ENCODE measurements at places on chromosomes 11 and 22.

DNA sequence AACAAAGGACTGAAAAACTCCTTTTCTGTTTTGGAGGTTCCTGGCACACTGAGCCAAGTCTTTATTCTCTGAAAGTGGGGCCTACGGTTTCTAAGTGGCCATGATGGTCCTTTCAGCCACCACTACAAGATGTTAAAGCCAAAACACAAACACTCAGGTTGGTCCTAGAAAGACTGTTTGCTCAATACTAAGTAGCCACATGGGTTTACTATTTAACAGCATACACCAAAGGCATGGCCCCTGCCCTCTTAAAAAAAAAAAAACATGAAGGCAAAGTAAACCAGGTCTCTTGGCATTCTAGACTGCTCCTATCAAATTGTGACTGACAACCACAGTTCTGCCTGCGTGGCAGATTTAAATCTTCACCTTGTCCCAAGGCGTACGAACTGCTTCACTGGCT lies 123.6 kb upstream of the BID start:
- DNase-seq = no peak

DNA sequence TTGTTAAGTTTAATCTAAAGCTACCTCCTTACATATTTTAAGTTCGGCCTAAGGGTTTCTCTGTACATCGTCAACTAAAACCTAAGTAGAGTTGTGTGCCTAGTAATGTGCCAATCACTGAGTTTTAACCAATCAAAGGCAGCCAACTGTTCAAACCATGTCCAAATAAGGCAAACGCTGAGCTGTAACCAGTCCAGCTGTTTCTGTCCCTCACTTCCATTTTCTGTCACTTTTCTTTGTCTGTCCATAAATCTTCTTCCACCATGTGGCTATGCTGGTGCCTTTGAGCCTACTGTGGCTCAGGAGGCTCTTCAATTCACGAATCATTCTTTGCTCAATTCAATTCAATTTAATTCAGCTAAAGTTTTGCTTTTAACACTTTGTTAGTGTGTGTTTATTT lies 13.9 kb upstream of the ATXN10 start:
- no peak for DNase-seq

GRCh38 chr22:27051407-27051806 lies 394.0 kb downstream of the MIAT start:
- DNase-seq = no peak

DNA sequence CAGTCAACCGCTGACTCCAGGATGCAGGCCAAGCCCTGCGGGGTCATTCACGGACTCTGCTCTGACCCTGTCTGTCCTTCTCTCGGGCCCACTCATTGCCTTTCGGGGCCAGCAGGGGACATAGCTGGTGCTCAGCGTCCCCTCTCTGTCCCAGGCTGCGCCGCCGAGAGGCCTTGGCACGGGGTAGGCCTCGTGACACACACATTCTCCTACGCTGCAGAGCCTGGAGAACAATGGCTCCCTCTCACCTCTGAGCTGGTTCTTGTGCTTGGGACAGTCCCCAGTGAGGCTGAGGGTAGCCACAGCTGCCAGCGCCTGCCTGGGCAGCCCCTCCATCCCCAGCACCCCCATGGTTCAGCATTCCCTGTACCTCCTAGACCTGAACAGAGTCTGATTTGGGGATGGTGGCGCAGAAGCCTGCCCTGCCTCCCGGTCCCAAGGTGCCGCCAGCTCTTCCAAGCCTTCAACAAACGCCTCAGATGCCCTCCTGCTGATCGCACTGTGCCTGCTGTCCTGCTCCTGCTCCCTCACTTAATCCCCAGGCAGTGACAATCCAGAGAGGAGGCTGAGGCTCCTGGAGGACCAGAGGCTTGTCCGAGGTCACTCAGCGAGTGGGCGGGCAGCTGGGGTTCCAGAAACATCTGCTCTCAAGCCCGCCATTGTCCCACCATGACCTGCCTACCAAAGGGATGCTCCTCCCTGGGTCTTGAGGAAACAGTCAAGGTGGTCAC lies 30.4 kb downstream of the DUSP8 start:
- no peak for DNase-seq

- peak; percentile 7 for DNase-seq
Measured at GRCh38 chr11:104254347-104254746, 90.4 kb upstream of the PDGFD start.

DNA sequence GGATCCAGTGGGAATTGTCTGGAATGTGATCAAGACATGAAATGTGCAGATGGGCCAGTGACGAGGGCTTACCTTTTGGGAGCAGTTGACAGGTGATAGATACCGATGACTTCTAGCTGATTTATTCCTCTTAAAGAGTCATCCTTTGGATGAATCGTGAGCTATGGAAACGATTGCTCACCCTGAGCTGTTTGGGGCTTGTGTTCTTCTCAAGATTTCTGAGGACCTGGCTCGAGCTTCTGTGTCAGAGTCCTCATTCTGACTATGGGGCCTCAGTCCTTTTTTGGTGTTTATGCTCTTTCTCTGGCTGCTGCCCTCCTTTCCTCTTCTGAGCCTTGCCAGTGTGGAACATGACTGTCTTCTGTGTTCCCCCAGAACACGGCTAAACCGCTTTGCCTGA lies 11.9 kb upstream of the AMPD3 start:
- DNase-seq = no peak

GRCh38 chr11:76888989-76889388 lies 28.3 kb downstream of the ACER3 start:
- no peak for DNase-seq

GRCh38 chr11:40683010-40683409 lies 776.4 kb downstream of the LRRC4C start:
- DNase-seq = no peak

DNA sequence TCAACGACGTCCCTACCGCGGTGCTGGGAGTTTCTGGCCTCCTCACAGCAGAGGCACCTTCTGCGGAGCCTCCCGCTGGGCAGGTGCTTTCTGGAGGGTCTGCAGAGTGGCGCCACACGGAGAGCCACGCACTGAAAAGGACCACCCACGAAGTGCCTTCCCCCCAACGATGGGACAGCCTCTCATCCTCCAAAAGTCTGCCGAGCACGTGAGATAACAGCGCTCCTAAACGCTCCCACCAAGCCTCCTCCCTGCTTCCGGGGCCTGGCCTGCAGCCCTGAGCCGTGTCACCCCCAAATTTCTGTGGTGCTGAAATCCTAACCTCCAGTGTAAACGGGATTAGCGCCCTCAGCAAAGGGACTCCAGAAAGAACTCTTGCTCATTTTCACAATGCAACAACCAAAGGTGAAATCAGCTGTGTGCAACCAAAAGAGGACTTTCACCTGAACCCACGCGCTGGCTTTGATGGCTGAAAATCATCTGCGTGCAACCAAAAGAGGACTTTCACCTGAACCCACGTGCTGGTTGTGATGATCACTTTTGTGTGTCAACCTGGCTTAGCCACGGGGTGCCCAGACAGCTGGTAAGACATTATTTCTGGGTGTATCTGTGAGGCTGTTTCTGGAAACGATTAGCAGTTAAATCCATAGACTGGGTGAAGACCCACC lies 924.6 kb downstream of the BRD1 start:
- DNase-seq = no peak

- no peak for DNase-seq
Measured at GRCh38 chr11:80993536-80993935, 1552.7 kb upstream of the TENM4 start.

- peak; percentile 34 for DNase-seq
Measured at GRCh38 chr11:128862908-128863660, 4.0 kb downstream of the KCNJ1 start.

DNA sequence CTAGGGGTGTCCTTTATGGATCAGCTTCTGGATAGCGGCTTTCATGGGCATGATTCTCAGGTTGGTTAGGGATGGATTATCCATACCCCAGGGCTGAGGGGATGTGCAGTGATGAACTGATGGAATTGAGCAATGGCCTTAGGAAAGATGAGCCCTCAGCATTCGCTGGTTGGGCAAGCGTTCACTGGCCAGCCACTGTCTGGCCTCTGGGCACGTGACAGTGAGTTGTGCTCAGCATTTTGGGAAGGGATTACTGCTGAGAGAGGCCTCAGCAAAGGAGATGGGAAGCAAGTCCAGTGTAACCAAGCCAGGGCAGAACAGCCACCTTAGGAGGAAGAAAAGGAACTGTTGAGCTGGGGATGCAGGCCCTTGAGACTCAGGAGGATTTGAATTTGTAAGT lies 17.4 kb downstream of the UBASH3B start:
- no peak for DNase-seq

DNA sequence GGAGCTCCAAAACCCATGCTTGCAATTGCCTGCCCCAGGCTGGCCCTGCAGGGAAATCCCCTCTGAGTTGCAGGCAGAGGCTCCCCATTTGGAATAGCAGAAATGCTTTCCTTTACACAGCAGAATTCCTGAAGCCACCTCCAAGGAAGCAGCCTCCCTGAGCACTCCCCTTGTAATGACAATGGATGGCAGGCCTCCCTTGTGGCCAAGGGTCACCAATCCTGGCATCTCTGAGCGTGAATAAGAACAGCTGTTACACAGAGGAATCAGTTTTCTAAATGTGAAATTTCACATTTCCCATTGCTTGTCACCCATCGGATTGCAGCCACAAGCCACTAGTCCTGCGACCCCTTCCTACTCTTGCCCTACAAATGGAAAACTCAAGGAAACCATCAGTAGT lies 107.6 kb downstream of the GALNT18 start:
- no peak for DNase-seq

DNA sequence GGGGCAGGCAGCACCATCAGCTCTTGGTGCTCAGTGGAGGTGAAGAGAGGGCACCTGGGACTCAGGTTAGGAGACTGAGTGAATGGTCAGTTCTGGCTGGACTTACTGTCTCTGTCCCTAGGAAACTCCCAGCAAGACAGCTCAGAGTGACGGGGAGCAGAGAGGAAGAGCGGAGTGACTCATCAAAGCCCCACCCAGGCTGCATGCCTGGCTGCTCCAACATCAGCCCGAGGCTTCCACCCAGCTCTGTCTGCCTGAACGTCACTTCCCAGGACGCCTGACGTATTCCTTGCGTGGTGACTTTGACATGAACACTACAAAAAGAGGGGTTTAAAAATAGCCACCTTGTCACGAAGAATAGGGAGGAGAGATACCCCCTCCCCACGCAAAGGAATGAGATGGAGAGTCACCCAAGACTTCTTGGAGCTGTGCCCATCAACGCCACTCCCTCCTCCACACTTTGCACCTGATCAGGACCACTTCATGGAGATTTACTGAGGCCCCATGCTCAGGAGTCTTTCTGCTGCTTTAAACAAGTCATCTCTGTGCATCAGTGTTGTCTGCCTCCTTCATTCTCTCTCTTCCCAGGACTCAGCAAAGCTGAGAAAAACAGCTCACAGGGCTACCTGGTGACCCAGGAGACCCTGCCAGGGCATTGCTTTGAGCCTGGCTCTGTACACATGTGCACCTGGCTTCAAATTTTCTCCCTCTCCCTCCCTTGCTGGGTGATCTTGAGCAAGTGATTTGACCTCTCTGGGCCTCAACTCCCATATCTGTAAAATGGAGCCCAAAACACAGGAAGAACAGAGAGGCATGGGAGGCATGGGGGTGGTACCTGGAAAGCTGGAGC lies 83.1 kb downstream of the MN1 start:
- DNase-seq = peak; percentile 48

- no peak for DNase-seq
Measured at GRCh38 chr22:17953147-17953546, 71.2 kb downstream of the MICAL3 start.

- DNase-seq = peak; percentile 28
Measured at GRCh38 chr11:17013548-17014320, 480 bp downstream of the PLEKHA7 start.

GRCh38 chr11:122633219-122633829 lies 22.2 kb upstream of the UBASH3B start:
- DNase-seq = peak; percentile 73

GRCh38 chr22:42281706-42282251 lies 11.3 kb upstream of the TCF20 start:
- no peak for DNase-seq

DNA sequence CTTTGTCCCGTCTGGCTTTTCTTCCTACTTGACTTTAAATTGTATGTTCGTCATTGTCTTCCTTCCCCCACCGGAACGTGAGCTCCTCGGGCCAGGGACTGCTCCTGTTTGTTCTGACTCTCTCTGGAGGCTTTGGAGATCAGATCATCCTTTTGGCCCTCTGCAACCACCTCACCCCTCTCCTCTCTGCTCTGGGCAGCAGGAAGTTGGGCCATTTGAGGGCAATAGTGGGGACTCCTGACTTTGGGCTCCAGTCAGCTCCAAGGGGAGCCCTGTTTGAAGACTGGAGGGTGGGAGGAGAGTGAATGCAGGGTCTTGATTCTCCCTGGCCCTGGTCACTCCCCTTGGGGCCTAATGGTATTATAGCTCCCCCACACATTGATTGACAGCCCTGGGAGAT lies 186.3 kb upstream of the B3GAT1 start:
- DNase-seq = no peak

DNA sequence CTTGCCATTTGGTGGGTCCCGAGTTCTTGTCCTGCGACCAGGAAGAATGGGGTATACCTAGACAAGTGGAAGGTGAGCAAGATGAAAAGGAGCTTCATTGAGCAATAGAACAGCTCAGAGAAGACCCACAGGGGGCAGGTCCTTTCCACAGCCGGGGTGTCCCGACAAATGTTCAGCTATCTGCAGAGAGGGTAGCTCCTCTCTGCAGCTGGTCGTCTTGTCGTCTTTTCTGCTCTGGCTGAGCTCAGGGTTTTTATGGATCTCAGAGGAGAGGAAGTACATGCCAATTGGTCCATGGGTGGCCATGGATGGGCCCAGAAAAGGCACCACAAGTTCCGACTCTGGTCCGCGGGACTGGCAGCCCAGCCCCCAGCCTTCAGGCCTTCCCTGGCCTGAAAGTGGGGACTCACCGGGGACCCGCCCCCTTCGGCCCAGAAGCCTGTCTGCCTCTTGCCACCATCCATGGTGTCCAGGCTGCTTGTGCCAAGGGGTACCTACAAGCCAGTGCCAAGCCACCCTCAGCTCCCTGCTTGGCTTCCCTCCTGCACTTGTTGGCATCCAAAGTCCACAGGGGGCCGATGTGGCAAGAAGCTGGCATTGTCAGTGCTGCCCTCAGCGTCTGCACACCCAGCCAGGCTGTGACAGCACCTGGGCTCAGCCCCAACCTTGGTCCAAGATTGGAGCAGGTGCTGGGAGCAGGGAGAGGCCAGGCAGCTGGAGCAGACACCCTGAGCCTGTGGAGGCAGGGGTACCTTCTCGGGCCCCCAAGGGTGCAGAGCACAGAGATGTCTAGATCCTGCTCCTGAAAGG lies 438.9 kb downstream of the TBC1D22A start:
- DNase-seq = peak; percentile 12

GRCh38 chr22:50080077-50080465 lies 5.2 kb downstream of the MLC1 start:
- DNase-seq = no peak

GRCh38 chr11:7021318-7021717 lies 1.0 kb downstream of the NLRP14 start:
- no peak for DNase-seq

- DNase-seq = peak; percentile 77
Measured at GRCh38 chr11:112962579-112963367, 1.6 kb downstream of the NCAM1 start.

DNA sequence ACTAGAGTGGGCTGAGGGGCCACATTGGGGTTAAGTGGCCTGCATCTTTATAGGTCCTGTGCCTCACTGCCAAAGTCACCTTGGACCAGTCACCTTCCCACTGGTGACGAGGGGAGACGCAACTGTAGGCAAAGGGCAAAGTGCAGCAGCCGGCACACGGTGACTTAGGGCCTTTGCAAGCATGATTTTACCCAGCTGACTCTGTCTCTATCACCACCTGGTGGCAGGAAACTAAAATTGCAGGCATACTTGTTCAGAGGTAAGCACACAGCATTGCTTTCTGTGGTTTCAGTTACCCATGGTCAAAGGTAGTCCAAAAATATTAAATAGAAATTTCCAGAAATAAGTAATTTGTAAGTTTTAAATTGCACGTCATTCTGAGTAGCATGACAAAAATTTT lies 1164.4 kb downstream of the BRD1 start:
- DNase-seq = no peak
